ENCODE measurements at places on chromosomes 11 and 22.

GRCh38 chr11:31798554-31799434 is 12.3 kb downstream of the PAX6 start:
- no peak for DNase-seq

GRCh38 chr11:65421794-65422632 is 585 bp upstream of the NEAT1 start:
- peak; percentile 96 for DNase-seq

DNA sequence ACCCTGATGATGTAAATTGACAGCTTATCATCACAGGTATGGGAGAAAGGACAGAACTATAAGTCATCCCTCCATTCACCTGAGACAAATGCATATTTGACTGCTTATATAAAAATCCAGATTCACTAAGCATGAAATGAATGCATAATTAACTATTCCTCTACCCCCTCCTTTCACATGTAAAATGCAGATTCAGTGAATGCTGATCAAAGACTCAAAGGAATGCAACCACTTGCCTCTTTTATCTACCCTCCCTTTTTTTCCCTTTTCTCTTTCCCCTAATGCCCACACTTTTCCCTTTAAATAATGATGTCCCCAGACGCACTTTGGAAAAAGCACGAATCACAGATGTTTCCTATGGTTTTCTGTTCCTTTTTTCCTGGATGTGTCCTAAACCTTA is 4.5 kb upstream of the PLAAT4 start:
- peak; percentile 16 for DNase-seq

GRCh38 chr11:86046116-86046515 is 22.8 kb downstream of the PICALM start:
- no peak for DNase-seq

DNA sequence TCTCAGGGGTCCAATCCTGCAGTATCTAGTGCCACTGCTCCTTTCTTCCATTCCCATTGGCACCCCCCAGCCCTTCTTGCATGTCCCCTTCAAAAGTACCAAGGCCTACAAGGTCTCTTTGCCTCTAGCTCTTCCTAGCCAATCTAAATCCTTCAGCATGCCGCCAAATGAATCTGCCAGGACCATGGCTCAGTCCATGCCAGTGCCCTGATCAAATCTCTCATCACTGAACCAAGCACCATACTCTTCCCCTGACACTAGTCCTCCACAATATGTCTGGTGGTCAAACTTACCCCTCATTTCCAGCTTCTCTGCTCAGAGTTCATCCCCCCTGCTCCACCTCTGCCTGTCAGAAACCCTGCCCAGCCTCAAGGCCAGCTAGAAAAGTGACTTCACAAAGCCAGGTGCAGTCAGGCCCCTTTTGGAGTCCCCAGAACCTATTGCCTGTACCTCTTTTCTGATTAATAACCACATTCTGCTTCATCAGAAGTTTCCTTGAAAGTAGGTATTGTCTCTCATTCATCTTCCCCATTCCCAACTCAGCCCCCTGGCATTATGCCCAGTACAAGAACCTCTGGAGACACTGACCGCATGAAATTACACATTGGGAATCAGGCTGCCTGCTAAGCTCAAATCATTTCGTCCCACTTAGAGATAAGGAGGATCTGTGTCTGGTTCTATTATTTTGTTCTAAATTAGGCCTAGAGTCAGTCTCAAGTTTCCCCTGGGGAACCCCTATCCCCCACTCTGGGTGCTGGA is 11.4 kb downstream of the FEN1 start:
- DNase-seq = no peak
